Mucosa of descending colon (tissue), 3 donors: ENCODE measurements at places on chromosomes 7 and 10. TPM values are rescaled to one million over a fixed set of nuclear protein-coding genes. Genes with fewer than 3 reads are reported as not detected.

The PCLO gene
- total RNA-seq = 5.5 TPM

The CFAP46 gene
- total RNA-seq = not detected

The SLC26A3 gene
- 2,946 TPM for total RNA-seq

The ACSM6 gene
- total RNA-seq = not detected

The NPSR1 gene
- total RNA-seq = not detected

The KDM7A gene
- 27.4 TPM for total RNA-seq

The ERCC6 gene
- total RNA-seq = 25.4 TPM

The GPR37 gene
- 0.93 TPM for total RNA-seq

The PLAC9 gene
- total RNA-seq = 11.8 TPM

The BTBD16 gene
- total RNA-seq = 0.26 TPM

The CYP26C1 gene
- total RNA-seq = 0.14 TPM

The NCAPG2 gene
- total RNA-seq = 8.1 TPM

The KIF20B gene
- 16.8 TPM for total RNA-seq

The CCL24 gene
- 3.4 TPM for total RNA-seq

The KLF14 gene
- total RNA-seq = not detected

The FAM24A gene
- total RNA-seq = not detected

The HOXA10 gene
- total RNA-seq = 56.9 TPM

The ETV1 gene
- total RNA-seq = 16.9 TPM

The NANOS1 gene
- 0.12 TPM for total RNA-seq

GRCh38 chr10:95963991-95964389 lies 56.2 kb downstream of the CC2D2B start:
- no peak for DNase-seq

GRCh38 chr7:129149511-129149910 lies 5.0 kb downstream of the TSPAN33 start:
- DNase-seq = no peak

DNA sequence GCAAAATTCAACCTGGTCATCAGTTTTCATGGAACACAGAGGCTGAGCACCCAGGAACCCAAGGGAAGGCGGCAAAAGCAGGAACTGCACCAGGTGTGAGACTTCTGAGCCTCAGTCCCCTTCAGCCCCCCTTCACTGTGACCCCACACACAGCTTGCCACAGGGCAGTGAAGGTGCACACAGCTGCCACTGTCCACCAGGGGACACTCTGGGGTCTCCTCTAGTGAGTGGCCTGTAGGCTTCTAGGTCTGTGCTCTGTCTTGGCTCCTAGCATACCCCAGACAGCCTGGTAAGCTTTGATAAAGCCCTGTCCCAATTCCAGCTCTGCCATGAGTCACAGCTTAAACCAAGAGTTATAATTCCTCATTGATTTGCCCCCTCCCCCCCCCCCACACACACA lies 12.1 kb downstream of the KCNH2 start:
- no peak for DNase-seq

GRCh38 chr7:149743476-149744255 lies 29.7 kb downstream of the ZNF467 start:
- no peak for DNase-seq

- no peak for DNase-seq
Measured at GRCh38 chr7:126223729-126224128, 1029.0 kb downstream of the GRM8 start.

- DNase-seq = no peak
Measured at GRCh38 chr10:12796401-12797160, 204.9 kb downstream of the CCDC3 start.

DNA sequence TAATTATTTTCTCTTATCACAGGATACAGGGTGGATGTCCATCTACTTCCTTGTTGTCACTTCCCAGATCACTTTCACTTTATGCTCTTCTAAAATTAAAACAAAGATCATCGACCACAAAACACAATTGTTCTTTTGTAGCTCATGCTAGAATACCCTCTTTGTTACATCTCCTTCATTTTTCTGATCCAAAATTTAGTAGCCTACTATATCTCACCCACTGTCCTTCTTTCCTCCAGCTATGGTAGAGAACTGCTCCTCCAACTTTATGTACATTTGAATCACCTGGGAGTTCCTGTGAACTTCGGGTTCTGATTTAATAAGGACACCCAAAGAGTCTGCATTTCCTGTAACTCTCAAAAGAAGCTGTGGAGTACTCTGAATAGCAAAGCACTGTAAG lies 1.2 kb upstream of the AHR start:
- DNase-seq = no peak

- no peak for DNase-seq
Measured at GRCh38 chr7:128947854-128948253, 10.1 kb downstream of the IRF5 start.

DNA sequence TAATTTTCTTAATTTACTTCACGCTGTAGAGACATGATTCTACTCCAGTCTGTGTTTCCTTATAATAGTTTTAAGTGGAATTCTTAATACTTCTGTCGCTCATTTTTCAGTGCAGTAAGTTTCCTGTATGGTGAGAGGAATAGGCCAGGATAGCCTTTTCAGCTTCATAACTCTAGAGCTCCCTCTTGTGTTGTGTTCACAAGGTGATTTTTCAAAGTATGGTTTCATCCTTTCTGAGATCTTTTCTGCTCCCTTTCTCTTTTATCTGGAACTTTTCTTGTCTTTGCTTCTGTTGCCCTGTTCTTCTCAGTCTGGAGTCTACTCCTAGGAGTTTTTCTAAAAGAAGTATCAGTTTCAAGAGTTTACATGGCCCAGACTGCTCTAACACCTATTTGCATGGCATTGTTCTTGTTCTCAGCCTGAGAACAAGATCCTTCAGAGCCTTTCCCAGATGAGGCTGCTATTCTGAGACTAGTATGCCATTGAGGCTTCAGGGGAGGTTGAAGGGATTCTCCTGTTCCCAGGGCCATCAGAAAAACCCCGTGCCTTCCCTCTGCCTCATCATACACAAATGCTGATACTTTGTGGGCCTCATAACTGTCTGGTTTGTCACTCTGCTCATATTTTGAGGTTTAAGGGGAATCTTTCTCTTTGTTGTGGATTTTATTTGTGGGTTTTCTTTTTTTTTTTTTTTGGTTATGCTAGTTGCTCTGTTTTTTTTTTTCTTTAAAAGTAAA lies 21.8 kb downstream of the NET1 start:
- DNase-seq = no peak

- no peak for DNase-seq
Measured at GRCh38 chr10:109741712-109742111, 181.6 kb downstream of the XPNPEP1 start.

DNA sequence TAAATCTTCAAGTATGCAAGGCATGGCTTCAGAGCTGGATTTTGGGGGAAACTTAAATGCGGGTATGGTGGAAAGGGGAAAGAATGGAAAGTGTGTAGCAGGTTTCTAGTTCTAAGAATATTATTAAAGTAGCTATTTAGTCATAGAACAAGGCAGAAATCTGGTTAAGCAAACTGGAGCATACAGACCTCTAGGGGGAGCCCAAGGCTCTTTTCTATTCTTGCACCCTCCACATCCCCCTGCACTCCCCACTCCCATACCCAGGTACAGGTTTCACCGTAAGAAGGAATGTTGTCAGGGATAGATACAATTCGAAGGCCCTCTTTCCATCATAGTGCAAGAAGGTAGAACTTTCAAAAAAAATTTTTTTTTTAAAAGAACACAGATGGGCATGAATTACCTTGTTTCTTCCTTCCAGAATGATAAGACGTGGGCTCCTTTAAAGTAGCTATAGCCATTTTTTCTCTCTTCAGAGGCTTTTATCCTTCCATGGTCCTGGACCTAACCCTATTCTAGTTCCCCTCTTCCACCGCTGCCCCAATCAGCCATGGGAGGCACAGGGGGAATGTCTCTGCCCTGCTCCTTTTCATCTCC lies 41.5 kb upstream of the SMIM30 start:
- DNase-seq = no peak

DNA sequence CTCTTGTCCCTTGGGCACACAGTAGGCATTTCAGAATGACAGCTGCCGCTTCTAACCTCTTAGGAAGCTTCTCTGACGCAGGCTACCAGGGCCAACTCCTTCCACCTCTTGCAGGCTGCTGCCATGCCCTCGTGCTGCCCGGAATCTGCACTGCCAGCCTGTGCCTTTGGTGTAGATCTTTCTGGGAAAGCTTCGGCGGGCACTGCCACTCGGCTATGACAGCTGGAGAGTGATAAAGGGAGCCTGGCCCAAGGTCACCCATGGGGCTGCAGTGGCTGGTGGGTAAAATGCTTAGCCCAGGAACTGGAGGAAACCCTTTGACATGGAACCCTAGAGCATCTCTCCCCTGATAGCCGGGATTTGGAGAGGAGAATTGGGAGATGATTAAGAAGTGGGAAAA lies 78.0 kb upstream of the C1QL3 start:
- no peak for DNase-seq

DNA sequence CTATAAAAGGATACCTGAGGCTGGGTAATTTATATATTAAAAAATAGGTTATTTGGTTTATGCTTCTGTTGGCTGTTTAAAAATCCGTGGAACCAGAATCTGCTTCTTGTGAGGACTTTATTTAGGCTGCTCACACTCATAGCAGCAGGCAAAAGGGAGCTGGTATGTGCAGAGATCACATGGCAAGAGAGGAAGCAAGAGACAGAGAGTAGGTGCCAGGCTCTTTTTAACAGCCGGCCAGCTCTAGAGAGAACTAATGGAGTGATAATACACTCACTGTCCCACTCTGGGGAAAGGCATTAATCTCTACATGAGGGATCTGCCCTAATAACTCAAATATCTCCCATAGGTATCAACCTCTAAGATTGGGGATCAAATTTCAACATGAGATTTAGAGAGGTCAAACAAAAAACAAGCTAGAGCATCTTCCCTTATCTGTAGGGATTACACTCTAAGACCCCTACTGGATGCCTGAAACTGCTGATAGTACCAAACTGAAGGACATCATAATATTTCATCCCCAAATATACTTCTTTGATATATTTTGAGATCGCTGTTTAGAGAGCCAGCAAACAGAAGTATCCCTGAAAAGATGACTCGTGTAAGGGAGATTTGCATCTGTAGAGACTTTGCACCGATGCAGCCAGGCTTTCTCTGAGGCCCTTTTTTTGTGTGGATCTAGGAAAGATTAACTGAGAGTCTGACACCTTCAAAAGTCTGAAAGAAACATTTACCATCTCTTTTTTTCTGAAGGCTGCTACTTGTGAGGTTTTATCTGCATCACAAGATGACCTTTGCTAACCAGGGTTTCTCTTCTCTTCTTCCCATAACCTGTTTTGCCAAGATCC lies 717.0 kb upstream of the MBL2 start:
- DNase-seq = no peak

GRCh38 chr10:25804505-25804904 lies 129.5 kb upstream of the MYO3A start:
- DNase-seq = no peak

DNA sequence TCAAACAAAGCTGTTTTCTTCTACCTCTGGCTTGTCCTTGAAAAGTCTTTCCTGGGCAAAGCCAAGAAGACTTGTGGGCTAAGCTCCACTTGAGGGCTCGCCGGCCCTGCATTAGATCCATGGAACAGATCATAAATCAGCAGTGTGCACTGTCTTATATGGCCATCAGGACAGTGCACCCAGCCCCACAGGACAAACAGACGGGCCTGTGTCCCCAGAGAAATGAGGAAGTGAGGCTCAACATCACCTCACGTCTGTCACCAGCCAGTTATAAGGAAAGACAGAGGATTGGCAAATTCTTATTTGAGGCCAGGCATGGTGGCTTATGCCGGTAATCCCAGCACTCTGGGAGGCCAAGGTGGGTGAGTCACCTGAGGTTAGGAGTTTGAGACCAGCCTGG lies 12.3 kb upstream of the IFT22 start:
- peak; percentile 31 for DNase-seq

- no peak for DNase-seq
Measured at GRCh38 chr7:39321909-39322498, 244.2 kb upstream of the YAE1 start.

GRCh38 chr10:74153123-74153522 lies 2.1 kb downstream of the ADK start:
- no peak for DNase-seq

DNA sequence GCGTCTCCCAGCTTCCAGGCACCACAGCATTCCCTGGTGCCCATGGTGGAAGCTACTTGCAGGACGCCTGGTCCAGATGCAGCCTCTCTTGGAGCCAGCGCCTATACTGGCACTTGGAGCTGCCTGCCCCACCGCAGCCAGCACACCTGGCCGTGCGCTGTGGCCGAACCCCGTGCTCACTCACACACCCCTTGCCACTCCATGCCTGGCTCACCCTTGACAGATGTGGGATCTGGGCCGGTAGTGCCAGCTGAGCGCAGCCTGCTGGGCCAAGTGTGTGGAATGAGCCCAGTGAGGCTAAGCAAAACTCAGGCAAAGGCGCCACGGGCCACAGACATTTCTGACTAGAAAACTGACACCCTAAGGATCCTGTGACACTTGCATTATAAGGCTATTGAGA lies 884.8 kb downstream of the LRMDA start:
- no peak for DNase-seq

DNA sequence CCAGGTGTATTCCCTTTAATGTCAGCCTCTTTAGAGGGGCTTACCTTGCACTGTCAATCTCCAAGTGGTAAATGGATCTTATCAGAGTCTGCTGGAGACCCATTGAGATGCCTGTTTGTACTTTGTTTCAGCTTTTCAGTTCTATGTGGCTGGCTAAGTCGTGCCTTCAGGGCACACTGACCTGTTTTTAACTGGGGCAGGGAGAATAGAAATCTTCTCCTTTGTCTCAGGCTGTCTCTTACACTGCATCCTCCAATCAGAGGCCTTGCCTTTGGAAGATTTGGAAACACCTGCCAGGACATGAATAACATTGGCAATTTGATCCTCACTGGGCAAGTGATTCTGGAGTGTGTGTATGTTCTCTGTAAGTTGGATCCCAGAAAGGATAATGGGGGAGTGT lies 65.0 kb downstream of the POU6F2 start:
- no peak for DNase-seq

- no peak for DNase-seq
Measured at GRCh38 chr7:134353411-134353810, 36.7 kb upstream of the SLC35B4 start.

GRCh38 chr10:69662901-69663300 lies 32.9 kb downstream of the FAM241B start:
- DNase-seq = no peak

DNA sequence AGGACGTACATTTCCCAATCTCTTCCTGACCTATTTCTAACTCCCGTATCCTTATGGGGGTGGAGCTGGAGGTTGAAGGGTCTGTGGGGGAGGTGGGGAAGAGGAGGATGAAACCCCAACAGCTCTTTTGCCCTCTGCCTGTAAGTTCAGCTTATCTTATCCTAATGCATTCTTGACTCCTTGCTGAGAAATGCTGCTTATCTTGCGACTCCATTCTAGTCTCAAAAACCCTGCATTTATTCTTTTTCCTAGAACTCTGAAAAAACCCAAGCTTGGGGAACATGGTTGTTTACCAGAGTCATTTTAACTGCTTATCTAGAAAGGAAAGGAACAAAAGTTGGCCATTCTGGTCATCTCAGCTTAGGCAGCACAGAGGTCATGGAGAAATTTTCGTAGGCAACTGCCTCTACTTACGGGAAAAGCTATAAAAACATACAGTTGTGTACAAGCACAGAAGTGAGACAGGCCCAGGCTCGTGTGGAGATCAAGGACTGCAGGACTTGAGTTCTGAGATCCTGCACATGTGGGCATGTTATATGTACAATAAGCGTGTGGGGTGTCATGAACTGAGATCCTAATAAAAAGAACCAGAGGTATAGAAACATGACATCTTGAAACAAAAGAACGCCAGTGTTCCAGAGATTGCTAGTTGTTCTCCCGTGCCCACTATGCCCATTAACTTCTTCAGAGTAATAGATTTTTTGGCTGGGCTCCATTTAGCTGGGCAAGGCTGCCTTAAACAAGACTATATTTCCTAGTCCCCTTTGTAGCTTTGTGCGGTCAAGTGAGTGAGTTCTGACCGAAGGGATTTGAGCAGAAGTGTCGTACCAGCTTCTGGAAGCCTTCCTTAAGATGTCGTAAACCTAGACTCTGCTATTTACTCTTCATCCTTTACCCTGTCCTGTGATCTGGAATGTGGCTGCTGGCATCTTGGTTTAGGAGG lies 9.6 kb downstream of the INMT start:
- DNase-seq = no peak
